ENCODE measurements at places on chromosomes 16 and 17.

DNA sequence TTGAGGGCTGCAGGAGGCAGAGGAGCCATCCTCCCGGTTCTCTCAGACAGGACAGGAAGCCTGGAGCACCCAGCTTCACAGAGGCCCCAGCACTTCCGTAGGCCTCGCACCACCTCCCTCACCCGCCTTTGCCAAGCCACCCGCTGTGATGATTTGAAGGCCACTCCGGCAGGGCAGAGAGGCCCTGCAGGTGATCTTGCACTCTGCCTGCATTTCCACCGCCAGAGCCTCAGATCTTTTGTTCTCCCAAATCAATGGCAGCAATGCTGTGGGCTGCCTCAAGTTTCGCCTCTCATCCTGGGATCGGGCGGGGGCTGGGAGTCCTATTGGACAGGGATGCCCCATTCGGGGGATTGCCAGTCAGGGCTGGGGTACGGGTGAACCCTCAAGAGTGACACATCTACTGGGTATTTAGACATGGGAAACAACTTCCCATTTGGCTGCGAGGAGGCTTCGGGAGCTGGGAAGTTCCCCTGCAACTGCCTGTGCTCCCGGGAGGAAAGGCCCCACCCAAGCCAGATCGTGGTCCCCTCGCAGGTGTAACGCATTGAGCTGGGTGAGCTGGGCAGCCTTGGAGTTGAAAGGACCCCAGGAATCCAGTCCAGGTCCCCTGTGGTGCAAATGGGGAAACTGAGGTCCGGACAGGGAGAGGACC, 34.8 kb upstream of the PEMT start:
- no peak for DNase-seq

DNA sequence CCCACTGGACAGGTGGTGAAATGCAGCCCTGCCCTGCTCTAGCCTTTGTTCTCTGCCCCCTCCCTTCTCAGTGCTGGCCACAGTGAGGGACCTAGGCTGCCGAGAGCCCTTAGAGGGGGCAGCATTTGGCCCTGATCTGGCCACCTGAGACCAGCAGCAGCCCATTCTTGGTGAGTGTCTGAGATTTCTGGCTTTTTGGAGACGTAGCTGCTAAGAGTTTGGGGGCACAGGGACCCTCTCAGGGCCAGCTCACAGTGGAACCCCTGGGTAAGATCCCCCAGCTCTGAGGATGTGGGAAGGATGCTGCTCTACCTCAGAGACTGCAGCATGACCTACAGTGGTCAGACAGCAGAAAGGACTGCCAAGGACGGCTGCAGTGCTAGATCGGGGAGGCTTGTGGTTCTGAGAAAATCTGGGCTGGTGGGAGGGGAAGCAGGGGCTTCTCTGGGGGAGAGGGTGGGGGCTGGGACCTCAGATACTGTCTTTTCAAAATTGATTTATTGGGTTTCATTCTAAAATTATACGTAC, 13.3 kb downstream of the GRB7 start:
- no peak for DNase-seq

- peak; percentile 50 for DNase-seq
Observed at GRCh38 chr17:60421273-60422161, 772 bp upstream of the CHCT1 start.

DNA sequence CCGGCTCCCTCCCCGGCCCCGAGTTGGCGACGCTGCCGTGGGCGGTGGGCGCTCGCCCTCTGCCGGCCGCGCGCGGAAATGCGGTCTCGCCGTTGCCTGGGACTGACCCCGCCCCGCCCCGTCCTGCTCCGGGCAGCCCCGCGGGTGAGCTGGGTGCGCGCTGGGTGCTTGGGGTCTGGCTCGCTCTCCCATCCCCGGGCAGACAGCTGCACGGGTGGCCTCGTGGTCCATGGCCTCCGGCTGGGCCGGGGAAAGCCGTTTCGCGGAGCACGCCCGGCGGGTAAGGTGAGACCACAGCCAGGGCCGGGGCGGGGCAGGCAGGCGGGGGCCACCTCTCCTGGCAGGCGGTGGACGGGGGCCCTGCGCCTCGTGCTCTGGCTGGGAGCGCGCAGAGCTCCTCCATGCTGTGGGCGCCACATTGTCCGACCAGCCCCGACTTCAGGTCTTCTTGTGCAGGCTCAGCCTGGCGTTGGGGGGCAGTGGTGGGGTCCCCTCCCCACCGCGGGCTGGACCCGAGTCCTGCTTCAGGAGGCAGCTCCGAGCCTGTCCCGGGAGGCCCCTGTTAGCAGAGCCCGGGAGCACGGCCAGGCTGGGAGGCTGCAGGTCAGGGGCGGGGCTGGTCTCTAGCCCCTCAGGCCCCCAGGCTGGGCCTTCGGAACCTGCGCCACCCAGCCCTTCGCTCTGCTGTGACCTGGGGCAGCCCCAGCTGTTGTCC, 7.0 kb upstream of the C1QTNF8 start:
- DNase-seq: peak; percentile 83

GRCh38 chr17:47802341-47803022, 19.1 kb downstream of the OSBPL7 start:
- DNase-seq: no peak

All from mesothelial cell of epicardium (in vitro differentiated cells).